Substantia nigra (tissue), 51 donors: ENCODE measurements at places on chromosomes 5 and 9.

DNA sequence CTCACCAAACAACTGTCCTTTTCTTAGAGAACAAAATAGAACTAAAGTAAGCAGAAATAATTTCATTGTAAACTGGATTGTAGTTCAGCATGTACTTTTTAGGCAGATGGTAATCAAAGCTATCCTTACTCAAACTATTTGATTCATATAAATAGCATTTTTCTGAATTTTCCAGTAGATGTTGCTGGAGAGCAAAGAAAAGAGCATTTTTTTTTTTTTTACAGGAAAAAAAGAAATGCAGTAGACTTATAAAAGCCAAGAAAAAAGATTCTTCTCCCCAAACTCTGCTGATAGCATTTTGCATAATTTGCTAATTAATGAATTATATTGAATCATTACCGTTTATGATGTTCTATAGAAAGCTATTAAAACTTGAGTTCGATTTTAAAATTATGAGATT, 715.3 kb upstream of the WWC1 start:
- no peak for DNase-seq

DNA sequence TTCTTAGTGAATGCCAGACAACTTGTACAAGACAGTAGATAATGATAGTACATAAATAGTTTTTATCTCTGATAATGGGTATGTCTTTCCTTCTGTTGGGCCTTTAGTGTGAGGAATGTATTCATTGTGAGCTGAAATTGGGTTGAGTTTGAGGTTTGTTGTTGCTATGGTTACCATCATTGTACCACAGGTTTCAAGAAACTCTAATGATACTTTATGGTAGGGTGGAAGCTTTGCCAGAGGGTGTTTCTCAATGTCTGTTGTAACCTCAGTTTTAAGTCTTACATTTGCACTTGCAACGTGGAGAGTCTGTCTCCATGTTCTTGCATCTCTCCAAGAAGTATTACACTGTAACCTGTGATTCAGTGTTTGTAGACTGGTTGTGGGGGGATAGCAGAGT, 1550.1 kb downstream of the MAT2B start:
- DNase-seq = no peak

GRCh38 chr5:156835905-156836304, 14.2 kb upstream of the PPP1R2B start:
- DNase-seq = no peak

DNA sequence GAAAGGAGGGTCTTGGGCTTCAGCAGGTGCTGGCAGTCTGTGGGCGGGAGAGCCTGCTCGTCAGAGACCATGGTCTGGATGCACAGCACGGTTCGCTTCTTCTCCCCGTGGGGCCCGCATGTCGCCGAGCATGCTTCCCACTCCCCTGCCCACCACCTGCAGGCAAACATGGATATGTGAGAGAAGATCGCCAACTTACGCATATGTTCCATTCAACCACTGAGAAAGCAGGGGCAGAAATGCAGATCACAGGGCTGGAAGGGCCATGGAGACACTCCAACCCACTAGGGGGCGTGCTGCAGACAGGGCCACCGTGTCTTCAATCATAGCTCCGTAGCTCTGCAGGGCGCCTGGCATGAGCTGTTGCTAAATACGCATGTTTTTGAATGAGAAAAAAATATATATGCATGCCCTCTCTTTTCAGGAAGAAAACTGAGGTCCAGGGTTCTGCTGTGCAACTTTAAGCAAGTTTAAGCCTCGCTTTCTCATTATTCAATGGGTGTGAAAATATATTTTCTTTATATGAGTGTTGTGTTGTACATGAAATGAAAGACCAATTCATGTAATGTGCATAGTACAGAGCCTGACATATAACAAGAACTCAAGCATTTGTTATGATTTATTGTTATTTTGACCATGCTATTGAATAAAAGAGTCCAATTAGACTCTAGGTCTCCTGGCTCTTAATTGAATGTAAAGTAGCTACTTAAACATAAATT, 148.0 kb downstream of the TARS1 start:
- DNase-seq = no peak

DNA sequence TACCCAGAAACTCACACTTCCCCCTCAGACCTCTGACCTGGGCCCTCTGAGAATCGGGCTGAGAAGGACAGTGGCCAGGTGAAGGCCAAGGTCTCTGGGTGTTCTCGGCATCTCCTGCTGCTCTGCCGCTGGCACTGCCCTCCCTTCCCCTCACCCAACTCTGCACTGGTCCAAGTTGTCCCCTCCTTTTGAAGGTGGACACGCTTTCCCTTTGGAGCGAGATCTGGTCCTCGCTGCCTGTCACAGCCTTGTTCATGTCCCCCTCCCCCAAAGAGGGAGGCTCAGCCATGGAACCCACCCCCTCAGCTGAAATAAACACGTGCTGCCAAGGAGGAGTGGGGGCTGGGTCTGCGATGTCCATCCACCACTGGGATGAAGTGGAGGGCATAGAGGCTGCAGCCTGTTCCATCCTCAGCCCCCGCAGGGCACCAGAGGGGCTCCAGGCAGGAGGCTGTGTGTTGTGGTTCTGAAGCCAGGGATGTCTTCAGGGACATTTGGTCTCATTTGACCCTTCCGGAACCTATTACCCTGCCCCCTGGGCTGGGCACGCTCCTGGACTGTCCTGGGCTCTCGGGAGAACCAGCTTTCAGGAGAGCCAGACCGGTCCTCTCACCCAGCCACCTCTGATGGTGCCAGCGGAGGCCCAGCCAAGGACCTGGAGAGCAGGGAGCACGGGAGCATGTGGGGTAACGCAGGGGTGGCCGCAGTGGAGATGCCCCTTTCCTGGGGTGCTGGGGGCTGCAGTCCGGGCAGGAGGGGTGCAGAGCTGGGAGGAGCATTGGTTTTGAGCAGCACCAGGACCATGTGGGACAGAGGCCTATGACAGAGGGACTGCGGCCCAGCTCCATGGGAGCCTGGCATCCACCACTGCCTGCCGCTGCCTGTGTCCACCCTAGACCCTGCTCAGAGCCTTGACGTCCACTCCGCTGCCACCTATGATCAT, 4.7 kb upstream of the LCN2 start:
- DNase-seq = no peak

GRCh38 chr5:103425686-103426454, 136.7 kb downstream of the NUDT12 start:
- DNase-seq = no peak

DNA sequence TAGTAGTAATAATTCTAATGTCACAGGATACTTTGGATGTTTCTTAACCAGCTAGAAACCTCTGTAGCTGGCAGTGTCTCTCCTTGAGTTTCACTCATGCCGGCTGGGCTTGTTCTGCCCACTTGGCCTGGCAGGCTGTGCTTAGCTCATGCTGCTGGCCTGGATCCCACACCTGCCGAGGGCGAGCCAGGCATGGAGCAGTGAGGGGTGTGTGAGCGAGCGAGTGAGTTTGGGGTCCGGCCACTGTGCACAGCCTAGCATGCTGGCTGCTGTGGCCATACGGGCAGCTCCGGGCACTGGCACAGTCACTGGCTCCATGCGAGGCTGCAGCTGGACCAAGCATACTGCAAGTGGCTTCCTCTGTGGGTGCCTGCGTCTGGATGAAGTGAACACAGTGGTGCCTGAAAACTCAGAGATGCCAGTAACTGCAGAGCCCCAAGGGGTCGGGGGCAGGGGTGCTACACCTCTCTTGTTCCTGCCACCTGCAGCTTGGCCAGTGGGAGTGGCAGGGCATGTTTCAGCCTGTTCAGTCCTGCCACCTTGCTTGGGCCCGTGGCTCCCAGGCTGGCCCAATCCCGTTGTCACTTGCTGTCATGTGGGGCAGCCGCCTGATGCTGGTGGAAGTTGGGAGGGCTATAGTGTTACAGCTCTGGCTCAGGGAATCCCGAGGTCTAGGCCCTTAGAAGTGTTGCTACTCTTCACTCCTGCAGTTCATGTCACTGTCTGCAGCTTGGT, 9.9 kb downstream of the FSD1L start:
- DNase-seq = no peak

- no peak for DNase-seq
Observed at GRCh38 chr5:150410524-150411244, 2.0 kb downstream of the CD74 start.

GRCh38 chr5:132725745-132726144, 11.6 kb downstream of the KIF3A start:
- no peak for DNase-seq

- DNase-seq = no peak
Observed at GRCh38 chr5:152546493-152546892, 141.4 kb upstream of the NMUR2 start.

DNA sequence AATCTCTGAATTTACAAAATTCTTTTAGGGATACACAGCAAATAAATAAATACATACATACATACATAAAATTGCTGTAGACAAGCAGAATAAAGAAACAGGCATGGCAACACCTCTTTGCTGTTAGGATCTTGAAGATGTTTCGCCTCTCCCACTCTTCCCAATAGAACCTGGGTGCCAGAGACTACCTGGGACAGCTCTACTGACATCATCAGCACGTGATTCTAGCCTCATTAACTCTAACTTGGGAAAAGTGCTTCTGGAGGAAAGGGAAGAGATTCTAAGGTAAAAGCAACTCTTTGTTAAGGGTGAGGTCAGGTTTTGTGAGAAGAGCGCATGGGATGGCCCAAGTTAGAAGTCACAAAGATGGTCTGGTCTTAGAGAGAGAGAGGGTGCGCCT, 339.1 kb downstream of the RFX3 start:
- DNase-seq = no peak

DNA sequence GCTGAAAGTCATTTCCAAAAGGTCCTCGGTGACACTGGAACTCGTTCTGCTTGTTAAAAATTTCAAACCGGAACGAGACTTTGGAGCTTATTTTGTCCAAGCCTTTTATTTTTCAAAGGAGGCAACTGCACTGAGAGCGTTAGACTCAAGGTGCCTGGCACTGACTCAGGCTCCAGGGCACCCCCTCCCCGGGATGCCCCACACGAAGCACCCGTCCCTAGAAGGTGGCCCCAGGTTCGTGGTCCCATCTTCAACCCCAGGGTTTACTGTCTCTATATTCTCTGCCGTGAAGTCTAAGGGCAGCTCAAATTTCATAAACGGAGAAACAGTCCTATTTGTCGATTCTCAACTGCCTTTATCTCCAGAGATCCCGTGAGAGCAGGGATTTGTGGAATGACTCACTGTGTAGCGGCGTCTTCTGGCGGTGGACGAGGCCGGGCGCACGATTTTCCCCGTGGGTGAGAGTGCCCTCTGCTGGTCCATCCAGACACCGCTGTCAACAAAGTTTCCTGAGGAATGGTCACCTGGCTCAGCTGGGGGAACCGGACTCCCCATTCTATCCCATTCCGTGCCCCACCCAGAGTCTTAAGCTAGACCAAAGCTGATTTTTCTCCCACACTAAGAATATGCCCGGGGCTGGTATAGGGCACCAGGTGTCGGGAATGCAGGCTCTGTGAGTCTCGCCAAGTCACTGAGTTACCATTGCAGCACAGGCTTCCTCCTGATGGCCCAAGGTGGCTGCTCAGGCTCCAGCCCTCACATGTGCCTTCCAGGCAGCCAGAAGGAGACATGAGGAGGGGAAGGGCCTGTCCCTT, 27.1 kb upstream of the SLC6A19 start:
- DNase-seq = peak; percentile 41

GRCh38 chr9:93031629-93032430, 26.7 kb upstream of the SUSD3 start:
- DNase-seq = no peak

GRCh38 chr5:127031147-127031862, 947 bp upstream of the MARCHF3 start:
- no peak for DNase-seq

DNA sequence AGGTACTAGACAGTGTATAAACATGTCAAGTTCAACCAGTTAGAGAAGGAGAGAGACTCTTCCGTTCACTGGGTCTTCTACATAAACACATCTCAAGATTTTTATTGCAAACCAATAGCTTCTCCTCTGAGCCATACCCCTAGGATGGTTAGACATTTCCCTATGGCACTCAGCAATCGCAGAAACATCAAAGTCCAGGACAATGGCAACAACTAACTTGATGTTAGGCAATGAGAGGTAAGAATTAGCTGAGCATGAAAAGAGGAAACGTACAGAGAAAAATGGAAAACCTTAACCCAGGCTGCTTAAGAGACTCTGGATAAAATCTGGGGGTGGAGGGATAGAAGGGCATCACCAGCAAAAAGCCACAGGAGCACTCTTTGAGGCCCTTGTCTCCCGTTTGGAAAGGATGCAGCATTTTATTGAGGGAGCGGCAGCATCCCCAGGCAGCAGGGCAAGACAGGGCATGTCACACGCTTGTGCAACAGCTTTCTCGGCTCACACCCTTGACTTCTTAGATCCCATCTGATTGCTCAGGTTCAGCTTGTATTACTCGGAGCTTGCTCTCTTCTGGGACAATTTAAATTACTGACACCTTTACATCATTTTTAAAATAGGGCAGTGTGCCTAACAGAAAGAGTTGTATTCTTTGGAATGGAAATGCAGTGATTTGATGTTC, 8.6 kb upstream of the PSAT1 start:
- DNase-seq = no peak

DNA sequence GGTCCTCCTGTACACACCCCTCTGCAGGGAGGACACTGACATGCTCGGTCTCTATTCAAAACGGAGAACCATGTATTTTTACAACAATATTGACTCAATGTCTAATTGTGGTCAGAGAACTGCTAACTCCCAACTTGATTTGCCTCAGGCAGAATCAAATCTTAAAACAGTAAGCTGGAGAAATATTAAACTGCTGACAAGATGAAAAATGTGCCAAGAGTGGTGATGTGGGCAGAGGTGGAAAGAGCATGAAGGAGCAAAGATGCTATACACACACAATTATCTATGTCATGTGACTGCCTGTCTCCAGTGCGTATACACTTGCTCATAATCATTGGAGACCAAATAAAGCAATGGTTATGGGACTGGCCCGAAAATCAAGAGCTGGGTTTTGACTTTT, 556.1 kb upstream of the ZNF608 start:
- no peak for DNase-seq

- no peak for DNase-seq
Observed at GRCh38 chr5:175394601-175395000, 49.4 kb downstream of the DRD1 start.

- DNase-seq = no peak
Observed at GRCh38 chr9:102669220-102669619, 325.9 kb upstream of the CYLC2 start.

DNA sequence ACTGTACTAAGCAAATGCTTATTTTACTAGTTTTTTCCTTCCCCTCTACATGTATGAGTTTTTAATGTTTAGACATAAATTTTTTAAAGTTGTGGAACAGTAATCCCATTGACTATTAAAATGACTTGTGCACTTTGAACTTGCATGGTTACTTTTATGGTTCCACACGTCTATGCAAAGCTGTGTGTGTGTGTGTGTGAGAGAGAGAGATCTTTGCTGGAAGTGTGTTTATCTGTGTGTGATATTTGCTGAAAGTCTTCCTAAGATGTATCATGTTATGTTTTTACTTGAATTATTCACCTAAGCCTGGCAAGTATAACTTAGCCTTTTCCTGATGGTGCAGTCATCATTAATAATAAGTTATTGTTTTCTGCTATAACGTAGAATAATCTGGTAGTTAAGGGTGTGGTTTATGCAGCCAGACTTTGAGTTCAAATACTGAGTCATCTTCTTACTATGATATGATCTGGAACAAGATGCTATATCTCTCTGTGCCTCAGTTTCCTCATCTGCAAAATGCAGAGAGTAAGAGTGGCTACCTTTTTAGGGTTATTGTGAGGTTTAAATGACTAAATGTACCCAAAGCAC, 138.6 kb downstream of the SMARCA2 start:
- DNase-seq = no peak
